Small intestine (tissue), 16 donors: ENCODE measurements at places on chromosomes 5 and 9.

- DNase-seq, result no peak
These were observed 330.6 kb downstream of the TENT4A start for GRCh38 chr5:7043797-7044196.

DNA sequence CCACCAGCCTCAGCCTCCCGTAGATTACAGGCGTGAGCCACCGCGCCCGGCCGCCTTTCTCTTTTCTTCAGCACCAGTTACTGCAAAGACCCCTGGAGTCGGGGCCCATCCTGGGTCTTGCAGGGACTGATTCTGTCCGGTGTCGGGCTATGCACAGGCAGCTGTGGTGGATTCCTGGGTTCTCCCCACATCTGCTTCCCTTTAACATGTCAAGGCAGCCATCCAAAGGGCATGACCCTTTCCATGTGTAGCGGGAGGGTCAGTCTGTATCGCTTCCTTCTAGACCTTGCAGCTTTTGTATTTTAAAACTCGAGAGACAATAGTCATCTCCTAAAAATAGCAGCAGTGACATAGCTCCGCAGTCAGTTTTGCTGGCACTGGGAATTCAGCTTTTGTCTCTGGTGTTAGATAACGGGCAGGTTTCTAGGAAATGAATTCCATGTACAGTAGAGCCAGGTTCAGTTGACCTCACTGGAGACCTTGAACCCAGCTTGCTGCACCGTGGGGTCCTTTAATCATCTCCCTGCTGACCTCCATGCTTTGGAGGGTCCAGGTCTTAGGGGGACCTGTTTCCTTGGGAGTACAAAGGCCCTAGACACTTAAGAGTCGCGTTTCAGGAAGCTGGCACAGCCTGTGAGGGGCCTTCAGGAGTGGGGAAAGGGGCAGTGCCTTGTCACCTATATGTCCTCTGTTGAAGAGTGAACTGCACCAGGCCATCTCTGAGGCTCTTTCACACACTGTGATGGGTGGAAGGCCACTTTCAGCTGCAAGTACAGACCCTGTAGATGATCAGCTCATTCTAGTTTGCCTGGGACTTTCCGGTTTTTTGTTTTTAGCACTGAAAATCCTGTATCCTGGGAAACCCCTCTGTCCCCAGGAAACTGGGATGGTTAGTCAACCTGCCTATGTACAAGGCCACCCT, 13.8 kb downstream of the ANKRD33B start:
- no peak for DNase-seq

DNA sequence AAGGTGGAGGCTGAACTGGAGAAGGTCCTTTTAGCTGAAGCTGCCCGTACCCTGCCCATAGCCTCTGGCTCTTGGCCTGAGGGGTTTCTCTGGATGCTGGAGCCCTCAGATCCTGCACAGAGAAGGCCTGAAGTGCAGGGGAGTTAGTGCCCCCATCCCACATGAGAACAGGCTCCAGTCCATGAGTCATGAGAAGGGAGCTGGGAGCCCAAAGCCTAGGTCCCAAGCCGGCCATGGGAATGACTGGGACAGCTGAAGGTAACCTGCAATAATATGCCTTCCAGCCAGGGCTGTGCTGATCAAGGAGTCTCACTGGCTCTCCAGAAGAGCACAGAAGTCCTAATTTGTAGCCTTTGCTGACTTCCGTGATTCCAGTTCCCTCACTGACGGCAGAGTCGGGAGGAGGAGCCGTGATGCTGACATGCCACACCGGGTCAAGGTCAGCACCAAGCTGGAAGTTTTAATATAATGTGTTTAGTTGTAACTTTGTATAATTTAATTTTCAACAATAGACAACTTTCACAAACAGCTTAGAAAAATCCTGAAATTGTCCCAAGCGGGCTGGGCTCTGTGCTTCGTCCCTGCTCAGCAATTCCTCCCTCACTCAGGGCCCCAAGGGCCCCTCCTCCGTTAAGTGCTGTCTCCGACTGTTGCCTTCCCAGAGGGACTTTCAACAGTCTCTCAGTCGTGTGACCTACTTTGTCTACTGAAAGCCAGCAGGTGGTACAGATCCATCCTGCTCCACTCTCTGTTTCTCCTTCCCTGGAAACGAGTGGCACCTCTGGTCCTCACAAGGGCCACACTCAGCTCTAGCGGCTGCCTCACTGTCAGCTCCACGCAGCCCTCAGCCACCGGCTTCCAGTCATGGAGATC, 387.8 kb downstream of the GADD45G start:
- no peak for DNase-seq

- peak; percentile 40 for DNase-seq
These were observed 15.5 kb downstream of the AKNA start for GRCh38 chr9:114371973-114372917.

DNA sequence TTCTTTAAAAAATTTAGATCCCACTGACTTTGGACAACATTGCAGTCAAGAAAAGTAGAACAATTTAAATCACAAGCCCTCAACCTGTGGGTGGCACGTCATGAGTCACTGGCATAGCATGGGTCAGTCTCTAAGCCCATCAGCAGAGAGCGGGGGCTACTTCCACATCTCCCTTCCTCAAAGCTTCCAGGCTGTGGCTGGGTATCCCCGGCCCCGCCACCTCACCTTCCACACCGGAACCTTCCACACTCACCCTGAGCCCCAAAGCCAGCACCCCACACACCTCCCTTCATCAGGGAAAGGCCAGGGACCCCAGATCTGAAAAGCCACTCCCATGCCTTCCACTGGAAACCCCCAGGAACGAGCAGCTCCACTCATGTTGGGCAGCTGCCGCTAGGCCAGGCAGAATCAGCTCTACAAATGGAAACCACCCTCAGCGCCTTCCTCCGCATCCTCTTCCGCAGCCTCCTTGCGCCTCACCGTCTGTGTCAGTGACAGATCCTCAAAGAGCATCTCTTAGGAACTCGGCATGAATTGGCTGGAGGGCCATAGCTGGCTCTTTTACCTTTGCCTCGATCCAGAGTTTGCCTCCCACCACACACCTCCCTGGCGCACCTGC, 156.5 kb downstream of the ERCC6L2 start:
- no peak for DNase-seq

- peak; percentile 72 for DNase-seq
These were observed 30.7 kb downstream of the IFNW1 start for GRCh38 chr9:21110708-21111576.

- DNase-seq, result no peak
These were observed 297.4 kb downstream of the ENC1 start for GRCh38 chr5:74342948-74343682.

GRCh38 chr5:132016721-132017250, 5.3 kb upstream of the ACSL6 start:
- no peak for DNase-seq

- no peak for DNase-seq
These were observed 84.6 kb downstream of the HMHB1 start for GRCh38 chr5:143896516-143896915.
